ENCODE measurements at places on chromosomes 6 and 20. TPM values are rescaled to one million over a fixed set of nuclear protein-coding genes. Genes with fewer than 3 reads are reported as not detected.

The GTSF1L gene
- total RNA-seq, result not detected

DNA sequence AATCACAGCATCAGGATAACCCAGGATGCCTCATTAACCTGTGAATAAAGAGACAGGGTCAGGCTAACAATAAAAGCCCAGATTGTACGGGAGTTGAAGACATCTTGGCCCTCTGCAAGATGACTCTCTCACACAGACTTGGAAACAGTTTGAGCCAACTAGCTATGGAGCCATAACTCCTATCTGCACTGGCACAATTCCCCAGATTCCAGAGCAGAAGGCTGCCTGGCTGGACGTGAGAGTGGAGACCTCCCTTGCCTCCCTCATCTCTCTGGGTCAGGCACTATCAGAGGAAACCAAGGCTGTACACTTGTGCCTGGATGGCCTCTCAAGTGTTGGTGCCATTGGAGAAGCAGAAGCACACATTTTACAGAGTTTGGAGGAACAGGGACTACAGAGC, 312.6 kb downstream of the THBS2 start:
- no peak for DNase-seq
- no peak overlapping the region for H3K27ac ChIP-seq
- no peaks in the 10 kb centered on the region for H3K36me3 ChIP-seq
- H3K4me3 ChIP-seq, result no peak overlapping the region
- H3K27me3 ChIP-seq, result no peaks in the 10 kb centered on the region

DNA sequence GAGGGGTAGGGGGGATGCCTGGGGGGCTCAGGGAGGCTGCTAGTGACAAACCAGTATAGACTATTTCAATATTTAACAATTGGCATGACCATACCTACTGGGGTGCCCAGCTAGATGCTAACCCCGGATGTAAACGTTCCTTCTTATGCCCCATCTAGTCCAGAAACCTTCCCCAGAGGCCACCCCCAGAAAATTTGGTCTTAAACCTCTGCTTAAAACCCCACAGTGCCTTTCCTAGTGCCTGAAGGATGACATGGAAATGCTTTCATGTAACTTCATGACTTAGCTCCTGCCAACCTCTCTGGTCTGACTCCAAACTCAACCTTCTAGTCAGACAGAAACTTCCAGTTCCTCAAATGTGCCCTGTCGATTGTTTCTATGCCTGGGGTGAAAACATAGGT, 52.0 kb downstream of the JPH2 start:
- H3K4me1 ChIP-seq, result no peaks in the 10 kb centered on the region
- DNase-seq, result no peak
- H3K27me3 ChIP-seq, result no peaks in the 10 kb centered on the region
- H3K4me3 ChIP-seq, result no peak overlapping the region
- H3K27ac ChIP-seq, result no peak overlapping the region

- H3K27ac ChIP-seq, result no peak overlapping the region
- peaks cover 5% of the 10 kb centered on the region for H3K4me1 ChIP-seq
- no peaks in the 10 kb centered on the region for H3K36me3 ChIP-seq
- H3K4me3 ChIP-seq, result no peak overlapping the region
Measured at GRCh38 chr6:2565499-2565898, 185.2 kb downstream of the MYLK4 start.

DNA sequence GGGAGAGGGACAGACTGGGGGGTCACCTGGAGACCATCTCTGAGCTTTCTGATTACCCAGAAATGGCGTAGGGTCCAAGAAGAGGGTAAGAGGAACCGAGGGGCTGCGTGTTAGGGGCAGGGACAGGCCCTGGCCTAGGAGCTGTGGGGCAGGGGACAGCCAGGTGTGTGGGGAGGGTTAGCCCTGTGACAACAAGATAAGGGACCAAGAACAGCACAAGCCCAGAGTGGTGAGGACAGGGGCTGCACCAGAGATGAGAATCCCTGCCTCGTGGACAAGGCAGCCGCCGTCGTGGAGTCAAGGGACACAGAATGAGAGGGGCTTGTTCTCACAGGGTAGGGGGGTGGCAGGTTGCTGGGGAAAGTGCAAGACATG, 449 bp upstream of the AVP start:
- H3K27ac ChIP-seq, result no peak overlapping the region
- no peaks in the 10 kb centered on the region for H3K36me3 ChIP-seq
- peaks cover 17% of the 10 kb centered on the region for H3K4me1 ChIP-seq
- peaks cover 20% of the 10 kb centered on the region for H3K27me3 ChIP-seq
- H3K4me3 ChIP-seq, result no peak overlapping the region
- no peak for DNase-seq

DNA sequence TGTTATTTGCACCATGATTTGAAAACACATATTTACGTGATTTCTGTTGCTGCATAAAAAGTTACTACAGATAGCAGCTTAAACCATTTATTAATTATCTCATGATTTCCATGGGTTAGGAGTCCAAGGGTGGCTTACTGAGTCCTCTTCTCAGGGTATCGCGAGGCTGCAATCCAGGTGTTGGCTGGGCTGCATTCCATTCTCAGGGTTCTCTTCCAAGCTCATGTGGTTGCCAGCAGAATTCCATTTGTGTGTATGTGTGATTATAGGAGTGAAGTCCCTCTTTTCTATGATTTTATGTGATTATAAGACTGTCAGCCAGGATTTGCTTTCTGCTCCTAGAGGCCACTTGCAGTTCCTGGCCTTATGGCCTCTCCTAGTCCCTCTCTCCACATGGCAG, 135.1 kb downstream of the FAM83B start:
- no peaks in the 10 kb centered on the region for H3K4me1 ChIP-seq
- H3K36me3 ChIP-seq, result no peaks in the 10 kb centered on the region
- H3K4me3 ChIP-seq, result no peak overlapping the region
- H3K27ac ChIP-seq, result no peak overlapping the region

GRCh38 chr6:12782136-12782535, 65.6 kb downstream of the PHACTR1 start:
- no peaks in the 10 kb centered on the region for H3K27me3 ChIP-seq
- H3K27ac ChIP-seq, result no peak overlapping the region
- no peak overlapping the region for H3K4me3 ChIP-seq
- H3K4me1 ChIP-seq, result no peaks in the 10 kb centered on the region

GRCh38 chr20:59163631-59164530, at the start of gene ZNF831:
ZNF831 (plus strand) TSS chr20:59163821; CDS start chr20:59191020, 27,199 bp downstream.
- no peaks in the 10 kb centered on the region for H3K4me1 ChIP-seq
- H3K36me3 ChIP-seq, result no peaks in the 10 kb centered on the region
- no peak for DNase-seq
- H3K27ac ChIP-seq, result peak within 1 kb of the TSS; percentile 73

DNA sequence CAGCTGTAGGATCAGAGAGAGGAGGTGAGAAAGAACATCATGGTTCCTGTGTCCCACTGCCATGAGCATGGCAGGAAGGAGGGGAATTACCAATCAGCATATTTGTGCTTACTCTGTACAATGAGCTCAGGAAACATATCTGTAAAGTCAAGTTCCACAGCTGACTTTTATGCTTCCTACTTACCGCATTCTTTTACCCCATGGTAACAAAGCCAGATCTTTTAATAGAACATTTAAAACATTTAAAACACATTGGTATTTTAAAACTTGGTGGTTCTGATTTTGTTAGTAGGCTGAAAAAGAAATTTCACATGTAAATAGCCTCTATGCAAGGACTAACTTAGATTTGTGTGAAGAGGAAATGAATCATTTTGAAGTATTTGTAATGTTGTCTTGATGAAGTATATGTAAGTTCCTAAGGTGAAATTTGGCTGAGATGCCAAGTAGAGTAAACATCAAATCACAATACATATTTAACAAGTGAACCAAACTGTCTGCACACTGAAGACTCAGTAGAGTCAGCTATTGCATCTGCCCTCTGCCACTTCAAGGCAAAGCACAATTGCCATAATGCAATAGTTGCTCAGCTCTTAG, 114.7 kb downstream of the GJA10 start:
- DNase-seq, result no peak
- no peaks in the 10 kb centered on the region for H3K27me3 ChIP-seq
- no peaks in the 10 kb centered on the region for H3K4me1 ChIP-seq
- H3K27ac ChIP-seq, result no peak overlapping the region

The ZNF311 gene
- not detected for total RNA-seq

GRCh38 chr6:119163006-119163405, 84.5 kb upstream of the FAM184A start:
- no peak overlapping the region for H3K4me3 ChIP-seq
- peaks cover 3% of the 10 kb centered on the region for H3K4me1 ChIP-seq
- DNase-seq, result no peak
- no peaks in the 10 kb centered on the region for H3K27me3 ChIP-seq

DNA sequence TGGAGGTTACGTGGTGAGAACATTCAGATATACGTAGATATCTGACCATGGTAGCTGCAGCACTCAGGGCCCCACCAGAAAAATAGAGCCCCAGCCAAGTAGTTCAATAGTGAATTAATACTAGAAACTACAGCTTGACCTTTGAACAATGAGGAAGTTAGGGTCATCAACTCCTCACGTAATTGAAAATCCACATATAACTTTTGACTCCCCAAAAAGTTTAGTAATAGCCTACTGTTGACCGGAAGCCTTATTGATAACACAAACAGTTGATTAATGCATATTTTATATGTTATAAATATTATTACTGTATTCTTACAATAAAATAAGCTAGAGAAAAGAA, 117.9 kb downstream of the SNX5 start:
- no peak overlapping the region for H3K4me3 ChIP-seq
- peak overlapping the region; percentile 57 for H3K27ac ChIP-seq
- no peak for DNase-seq
- H3K36me3 ChIP-seq, result no peaks in the 10 kb centered on the region
- no peaks in the 10 kb centered on the region for H3K27me3 ChIP-seq

DNA sequence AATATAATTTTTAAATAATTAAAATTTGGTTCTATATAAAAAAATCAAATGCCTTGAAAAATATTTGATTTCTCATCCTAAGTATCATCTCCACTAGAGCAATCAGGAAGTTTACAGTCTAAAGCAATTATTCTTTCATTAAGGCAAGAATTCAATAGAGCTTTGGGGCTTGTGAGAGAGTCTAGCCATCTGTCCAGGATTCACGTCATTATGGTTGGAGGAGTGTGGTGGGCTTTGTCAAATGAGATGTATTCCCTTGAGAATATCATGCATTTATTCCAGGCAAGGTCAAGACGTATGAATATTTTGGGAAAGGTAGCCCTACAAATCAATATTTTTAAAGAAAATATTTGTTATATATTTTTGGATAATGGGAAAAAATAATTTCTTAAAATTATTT, 132.4 kb downstream of the ELOVL4 start:
- DNase-seq, result no peak
- no peaks in the 10 kb centered on the region for H3K4me1 ChIP-seq
- no peak overlapping the region for H3K27ac ChIP-seq
- no peaks in the 10 kb centered on the region for H3K36me3 ChIP-seq
- H3K4me3 ChIP-seq, result no peak overlapping the region

The SCUBE3 gene
- total RNA-seq, result 0.29 TPM

The TOMM6 gene
- total RNA-seq, result 73.6 TPM

DNA sequence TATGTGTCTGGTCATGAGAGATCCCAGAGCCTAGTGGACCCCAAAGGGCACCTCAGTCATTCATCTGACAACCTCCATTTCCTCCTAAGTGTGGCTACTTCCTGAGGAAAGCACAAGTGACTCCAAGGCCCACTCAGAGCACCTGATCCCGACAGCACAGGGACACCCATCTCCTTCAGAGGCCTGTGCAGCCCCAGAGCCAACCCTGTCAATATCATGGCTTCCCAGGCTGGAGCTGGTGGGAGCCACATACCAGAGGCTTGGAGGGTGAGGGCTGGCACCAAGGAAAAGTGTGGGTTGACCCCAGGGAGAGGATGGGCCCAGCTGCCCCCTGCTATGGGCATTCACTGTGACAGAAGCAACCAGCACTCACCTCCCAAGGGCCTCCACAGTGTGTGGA, 117.3 kb downstream of the PSMB1 start:
- H3K27ac ChIP-seq, result no peak overlapping the region
- H3K4me1 ChIP-seq, result peaks cover 10% of the 10 kb centered on the region
- DNase-seq, result no peak
- no peaks in the 10 kb centered on the region for H3K27me3 ChIP-seq

All from upper lobe of left lung (tissue), 6 donors.